ENCODE measurements at places on chromosomes 5 and 9.

DNA sequence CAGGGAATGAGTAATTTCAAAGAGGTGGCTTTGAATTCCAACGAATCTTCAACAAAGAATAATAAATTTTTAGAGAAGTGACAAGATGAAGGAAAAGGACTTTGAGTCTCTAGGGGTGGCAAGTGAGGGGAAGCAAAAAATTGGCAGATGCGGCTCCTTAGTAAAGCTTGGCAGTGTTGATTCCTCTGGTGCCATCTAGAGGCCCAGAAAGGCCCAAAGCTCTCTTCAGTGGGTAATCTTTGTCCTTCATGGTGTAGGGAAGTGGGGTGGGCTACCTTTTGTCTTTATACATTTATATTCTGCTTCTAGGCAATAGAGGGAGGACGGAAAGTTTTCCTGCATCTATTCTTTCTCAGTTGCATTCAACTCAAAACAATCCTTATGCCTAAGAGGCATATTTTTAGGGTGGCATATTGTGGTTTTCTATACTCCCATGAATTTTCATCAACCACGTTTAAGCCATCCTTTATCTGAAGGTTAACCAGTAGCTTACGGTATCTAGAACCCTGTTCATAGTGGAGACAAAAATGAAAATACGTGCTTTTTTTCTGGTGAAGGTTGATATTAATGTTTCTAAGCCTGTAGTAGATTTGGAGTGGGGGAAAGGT, 17.5 kb upstream of the ROPN1L start:
- peak; percentile 60 for DNase-seq

DNA sequence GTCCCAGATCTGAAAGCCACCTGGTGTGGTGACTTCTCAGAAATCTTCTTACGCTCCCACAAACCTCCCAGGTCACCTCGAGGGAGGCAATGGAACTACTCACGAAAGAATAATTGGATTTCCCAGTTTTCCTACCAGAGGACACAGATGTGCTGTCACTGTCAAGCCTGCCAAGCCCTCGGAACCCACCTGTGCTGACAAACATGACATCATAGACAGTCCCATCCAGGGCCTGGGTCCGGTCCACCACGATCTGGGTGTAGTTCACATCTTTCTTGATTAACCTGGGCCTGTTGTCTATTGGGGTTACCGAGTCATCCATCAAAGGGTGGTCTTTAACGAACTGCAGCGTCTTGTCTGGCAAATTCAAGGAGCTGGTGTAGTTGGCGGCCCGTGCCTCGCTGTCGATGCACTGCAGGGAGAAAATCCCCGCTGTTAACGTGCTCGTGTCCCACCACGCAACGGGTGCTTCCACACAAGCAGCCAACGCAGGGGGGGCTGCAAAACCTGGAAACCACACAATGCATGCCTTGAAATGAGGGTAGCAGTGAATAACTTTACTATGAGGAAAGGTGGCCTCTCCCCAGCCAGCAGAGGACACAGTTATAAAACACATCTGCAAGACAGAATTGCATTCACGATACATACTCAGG, 69.0 kb downstream of the SECISBP2 start:
- DNase-seq: no peak

DNA sequence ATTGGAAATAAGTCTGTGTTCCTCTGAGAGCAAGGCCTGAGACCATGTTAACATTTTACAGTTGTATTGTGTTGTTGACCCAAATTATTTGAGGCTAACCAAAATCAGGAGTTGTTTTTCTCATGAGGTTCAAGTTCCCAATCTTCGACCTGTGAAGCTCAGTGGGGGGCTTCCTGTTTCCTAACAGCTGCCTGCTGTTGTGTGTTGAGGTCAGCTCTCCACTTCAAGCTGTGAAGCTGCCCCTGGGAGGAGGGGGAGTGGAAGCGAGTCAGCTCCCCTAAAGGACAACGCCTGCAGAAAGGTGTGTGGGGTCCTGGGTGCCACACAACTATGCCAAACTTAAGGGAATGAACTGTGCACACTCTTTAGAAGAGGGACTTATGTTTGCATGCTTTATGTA, 295.5 kb downstream of the IRX1 start:
- no peak for DNase-seq

- no peak for DNase-seq
These were observed 31.2 kb downstream of the C9 start for GRCh38 chr5:39333104-39333503.

DNA sequence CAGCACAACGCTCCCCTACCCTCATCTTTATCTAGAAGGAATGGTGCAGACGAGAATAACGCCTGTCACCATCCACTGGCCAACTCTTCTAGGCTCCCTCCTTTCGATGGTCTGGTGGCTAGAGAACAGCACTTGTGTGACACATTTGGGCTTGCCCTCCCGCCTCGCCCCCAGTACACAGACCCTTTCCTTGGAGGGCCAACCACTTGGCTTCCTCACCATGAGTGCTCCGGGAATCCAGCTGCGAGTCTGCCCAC, 1.4 kb downstream of the GNAQ start:
- no peak for DNase-seq

- no peak for DNase-seq
These were observed 122.0 kb downstream of the COL23A1 start for GRCh38 chr5:178468196-178468685.

GRCh38 chr5:127634007-127634406, 14.9 kb upstream of the CTXN3 start:
- no peak for DNase-seq

- DNase-seq: no peak
These were observed 49.0 kb upstream of the SUSD3 start for GRCh38 chr9:93009337-93010015.

GRCh38 chr5:99765011-99765410, 770.2 kb upstream of the FAM174A start:
- no peak for DNase-seq

GRCh38 chr9:81575956-81576355, 113.4 kb downstream of the TLE1 start:
- no peak for DNase-seq

GRCh38 chr9:127398275-127398647, 1.3 kb downstream of the SLC2A8 start:
- DNase-seq: no peak

GRCh38 chr5:140469259-140469658, 67.6 kb downstream of the ANKHD1 start:
- DNase-seq: no peak

- DNase-seq: peak; percentile 78
These were observed 341.2 kb upstream of the WWC1 start for GRCh38 chr5:167950126-167950721.

- DNase-seq: peak; percentile 10
These were observed 93.5 kb downstream of the SSBP2 start for GRCh38 chr5:81657386-81657785.

DNA sequence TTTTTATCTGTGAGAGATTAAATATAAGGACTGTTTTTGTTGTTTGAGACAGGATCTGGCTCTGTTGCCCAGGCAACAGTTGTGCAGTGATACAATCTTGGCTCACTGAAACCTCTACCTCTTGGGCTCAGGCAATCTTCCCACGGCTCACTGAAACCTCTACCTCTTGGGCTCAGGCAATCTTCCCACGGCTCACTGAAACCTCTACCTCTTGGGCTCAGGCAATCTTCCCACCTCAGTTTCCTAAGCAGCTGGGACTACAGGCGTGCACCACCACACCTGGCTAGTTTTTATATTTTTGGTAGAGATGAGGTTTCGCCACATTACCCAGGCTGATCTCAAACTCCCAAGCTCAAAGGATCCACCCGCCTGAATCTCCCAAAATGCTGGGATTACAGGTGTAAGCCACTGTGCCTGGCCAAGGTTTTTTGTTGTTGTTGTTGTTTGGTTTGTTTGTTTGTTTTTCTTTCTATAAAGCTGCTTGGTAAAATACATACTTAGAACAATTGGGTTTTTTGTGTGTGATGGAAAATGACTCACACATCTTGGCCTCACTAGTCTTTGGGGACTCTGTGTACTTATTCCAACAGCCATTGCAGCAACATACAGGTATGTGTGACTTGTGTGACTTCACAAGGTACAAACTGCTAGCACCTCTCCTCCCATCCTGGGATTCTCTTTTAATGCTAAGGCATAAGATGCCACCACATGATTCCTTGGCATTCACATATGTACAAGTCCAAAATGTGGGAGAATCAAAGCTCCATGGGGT, 36.5 kb upstream of the RASA1 start:
- no peak for DNase-seq

DNA sequence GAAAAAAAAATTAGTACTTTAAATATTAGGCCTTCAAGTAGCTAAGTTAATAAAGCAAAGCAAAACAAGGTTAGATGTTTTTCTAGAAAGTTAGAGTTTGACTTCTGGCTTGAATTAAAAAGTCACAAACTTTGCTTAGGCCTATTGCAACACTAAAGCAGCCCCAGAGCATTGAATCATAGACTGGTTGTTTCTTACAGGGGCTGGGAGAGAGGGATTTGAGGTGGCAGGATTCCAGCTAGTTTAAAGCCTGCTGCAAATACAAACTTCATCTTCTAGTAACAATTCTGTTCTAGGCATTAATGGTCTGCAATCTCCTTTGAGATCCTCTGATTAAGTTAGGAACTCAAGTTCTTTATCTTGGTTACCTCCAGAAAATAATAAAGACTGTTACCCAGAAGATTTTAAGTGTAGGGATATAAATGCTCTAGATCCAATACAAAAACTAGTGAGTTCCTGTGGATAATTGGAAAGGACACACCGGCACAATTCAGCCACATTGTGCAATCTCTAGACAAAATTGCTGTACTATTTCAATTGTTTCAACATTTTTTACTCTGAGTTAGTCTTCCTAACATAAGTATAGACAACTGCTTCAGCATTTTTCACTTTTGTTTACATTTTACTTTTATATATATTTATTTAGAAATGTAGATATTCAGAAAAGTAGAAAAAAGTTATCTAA, 12.6 kb downstream of the OR13C5 start:
- DNase-seq: no peak

DNA sequence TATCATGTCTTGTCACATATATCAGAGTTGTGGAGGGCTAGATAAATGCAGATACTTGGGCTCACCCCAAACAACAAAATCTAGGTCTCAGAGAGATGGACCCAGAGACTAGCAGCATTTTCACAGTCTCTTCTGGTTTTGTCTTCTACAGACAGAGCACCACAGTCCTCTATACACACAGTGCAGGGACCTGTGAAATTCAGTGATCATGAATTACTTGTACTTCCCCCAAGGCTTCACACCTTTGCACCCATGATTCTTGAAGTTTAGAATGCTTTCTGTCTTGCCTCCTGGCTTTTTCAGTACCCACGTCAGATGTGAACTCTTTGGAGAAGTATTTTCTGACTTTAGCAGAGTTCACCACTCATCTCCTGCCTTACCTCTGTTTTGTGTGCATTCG, 371.5 kb upstream of the PRR16 start:
- DNase-seq: no peak

DNA sequence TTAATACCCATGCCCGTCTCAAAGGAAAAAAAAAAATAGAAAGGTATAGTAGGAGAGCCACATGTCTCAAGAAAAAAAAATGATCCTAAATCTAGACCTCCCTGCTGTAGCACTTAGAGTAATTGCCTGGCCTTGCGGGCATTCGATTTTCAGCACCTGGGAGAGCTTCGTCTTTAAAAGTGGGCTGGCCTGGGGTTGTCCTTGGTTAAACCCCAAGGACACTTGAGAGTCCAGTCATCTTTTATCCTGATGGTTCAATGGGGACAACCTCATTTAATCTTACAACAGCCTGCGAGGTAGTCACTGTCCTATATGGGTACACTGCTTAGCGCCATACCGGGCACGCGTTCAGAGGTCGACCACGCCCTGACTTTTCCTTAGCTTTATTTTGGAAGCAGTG, 60.1 kb downstream of the MAT2B start:
- peak; percentile 21 for DNase-seq

DNA sequence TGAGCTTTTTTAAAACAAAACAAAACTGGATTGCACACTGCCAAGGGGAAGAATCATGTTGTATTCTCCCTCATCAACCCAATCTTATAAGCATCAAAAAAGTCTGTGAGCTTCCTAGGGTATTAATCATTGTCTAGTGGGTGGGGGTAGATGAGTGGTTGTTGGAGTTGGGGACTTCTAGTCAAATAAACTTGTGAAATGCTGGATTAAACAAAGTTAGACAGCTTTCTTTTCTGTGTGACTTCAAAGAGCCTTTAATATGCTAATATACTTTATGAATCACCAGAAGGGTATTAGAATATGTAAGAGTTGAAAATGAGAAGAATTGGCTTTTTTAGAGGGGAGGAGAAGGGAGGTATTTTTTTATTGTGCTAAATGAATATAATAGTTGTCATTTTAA, 87.7 kb downstream of the GALNT10 start:
- no peak for DNase-seq

DNA sequence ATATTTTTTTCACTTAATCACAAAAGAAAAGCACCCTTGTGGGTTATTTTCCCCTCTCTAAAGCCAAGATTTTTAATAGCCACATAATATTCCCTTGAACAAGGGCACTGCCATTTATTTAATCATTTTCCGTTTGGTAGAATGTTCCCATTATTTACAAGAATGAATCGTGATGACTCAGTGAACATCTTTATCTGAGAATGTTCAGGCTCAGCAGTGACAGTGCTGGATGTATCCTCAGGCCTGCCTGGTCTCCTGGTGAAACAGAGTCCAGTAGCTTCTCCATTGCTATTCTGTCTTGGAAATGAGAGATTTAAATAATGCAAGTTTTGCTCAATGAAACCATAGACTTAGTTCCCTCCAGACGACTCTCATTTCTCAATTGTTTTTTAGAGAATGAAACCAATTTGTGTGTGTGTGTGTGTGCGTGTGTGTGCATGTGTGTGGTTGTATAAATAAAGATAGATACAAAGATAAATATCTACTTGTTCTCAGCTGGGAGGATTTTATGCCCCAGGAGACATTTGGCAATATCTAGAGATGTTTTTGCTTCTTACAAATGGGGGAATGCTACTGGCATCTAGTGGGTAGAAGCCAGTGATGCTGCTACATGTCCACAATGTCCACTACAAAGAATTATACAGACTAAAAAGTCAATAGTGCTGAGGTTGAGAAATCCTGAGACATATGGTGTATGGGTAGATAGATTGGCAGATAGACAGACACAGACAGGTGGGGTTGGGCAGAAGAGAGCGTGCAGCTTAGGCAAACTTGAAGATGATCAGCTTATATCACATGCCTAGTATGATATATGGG, 55.0 kb downstream of the PAPPA start:
- no peak for DNase-seq

DNA sequence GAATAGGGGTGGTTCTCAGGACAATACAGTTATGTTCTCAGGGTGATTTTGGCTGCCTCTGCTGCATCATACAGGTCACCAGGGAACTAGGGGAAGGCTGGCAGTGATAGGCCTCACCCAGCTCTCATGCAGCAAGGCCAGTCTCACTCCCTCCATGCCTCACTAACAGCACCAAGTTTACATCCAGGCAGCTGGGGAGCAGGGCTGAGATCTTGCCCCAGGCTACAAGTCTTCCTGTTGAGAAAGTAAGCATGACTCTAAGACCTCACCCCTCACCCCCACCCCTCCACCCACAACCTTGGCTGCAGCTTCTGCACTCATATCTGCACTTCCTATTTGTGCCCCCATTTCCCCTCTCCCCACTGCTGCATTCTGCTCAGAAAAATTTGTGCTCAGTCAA, 481.2 kb downstream of the ACTL7B start:
- DNase-seq: no peak
